ENCODE measurements at places on chromosomes 6 and 20.

DNA sequence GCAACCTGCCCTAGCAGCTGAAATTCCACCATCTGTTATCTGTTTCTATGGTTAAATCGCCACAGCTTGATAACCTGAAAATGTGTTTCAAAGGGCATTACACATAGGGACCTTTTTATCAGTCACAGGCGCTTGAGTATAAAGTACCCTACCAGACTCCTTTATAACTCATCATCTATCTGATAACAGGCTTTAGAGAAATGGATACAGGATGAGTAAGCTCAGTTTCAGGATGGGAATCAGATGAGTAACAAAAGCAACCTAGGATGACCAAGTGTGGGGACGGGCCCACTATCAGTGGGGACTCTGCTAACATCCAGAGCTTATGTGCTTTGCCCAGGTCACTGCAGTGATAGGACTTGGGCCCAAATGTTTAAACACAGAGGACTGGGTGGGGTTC is 75.6 kb downstream of the PRND start:
- DNase-seq, result no peak

DNA sequence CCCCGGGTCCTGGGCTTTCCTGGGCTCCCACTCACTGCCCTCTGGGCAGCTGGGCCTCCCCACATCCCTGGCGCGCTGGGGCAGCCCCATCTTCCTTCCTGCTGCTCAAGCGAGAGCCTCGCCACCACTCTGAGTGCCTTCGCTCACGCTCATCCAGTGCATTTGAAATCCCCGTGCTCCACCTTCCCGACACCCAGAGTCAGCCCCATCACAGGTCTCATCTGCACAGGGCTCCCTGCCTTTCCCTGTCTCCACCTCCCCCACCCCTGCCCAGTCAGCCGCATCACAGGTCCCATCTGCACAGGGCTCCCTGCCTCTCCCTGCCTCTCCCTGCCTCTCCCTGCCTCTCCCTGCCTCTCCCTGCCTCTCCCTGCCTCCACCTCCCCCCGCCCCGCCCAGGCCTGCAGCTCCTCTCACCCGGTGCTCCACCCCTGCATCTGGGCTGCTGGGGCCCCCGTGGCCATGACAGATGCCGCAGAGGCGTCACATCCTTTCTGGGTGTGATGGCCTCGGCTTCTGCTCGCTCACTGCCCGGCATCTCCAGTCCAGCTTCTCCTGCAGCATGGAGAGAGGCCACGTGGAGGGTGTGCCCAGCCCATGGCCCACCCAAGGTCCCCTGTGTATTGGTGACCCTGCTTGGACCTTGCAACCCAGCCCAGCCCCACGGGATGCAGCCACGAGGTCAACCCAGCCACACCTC is 9.0 kb upstream of the BHLHE23 start:
- no peak for DNase-seq

DNA sequence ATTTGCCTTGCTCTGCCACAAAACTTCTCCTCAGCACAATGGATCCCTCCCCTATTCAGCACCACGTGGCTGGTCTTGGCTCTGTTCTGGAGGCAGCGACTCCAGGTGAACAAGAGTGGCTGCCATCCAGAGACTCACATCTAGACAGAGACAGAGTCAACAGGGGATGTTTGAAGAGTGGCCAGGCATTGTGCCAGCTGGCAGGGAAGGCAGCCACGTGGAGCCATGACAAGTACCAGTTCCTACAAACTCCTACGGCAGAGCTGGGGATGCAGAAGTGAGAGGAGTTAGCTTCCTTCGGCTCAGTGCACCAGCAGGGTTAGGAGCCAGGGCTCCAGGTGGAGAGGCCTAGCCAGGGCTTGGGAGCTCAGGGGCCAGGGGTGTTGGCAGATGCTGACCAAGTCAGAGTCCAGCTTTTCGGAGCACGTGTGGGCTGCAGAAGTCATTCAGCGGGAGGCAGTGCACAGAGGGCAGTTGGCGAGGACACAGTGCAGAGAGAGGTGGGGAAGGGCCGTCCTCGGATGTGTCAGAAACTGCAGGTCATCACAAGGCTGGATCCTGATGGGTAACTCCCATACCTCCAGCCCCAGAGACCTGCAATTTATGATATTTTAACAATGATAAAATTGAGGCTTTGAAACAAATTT is 171.7 kb upstream of the PDE10A start:
- DNase-seq, result no peak

- no peak for DNase-seq
Measured at GRCh38 chr20:41279546-41280225, 37.8 kb downstream of the ZHX3 start.

DNA sequence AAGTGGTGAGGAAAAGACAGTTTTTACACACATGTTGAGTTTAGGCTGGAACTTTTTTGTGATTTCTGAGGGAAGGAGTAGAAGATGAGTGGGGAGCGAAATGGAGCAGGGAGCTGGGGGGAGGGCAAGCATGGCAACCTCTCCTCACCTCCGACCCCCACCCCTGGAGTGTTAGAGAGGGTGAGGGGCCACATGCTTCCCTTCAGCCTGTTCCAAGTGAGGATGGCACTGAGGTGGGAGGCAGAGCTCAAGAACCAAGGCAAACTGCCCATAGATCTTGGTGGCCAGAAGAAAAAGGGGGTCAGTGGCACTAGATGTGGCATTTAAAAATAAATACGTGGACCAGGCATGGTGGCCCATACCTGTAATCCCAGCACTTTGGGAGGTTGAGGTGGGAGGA is 4.8 kb downstream of the TTBK1 start:
- DNase-seq, result no peak

DNA sequence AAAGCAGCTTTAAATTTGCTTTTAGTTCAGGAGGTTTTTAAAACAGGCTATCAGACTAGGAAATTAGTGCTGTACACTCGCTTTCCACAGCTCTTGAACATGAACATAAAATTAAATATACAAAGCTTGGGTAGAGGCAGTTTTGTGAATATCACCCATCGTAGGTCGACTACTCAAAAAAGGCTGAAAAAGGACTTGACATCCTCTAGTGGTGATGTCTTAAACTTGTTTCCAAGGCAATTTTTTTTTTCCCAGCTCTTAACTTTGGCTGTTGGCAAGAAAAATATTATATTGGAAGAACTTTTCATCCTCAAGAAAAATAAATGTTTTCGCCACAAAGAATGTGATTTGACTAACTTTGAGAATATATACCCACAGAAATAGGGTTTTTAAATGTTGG is 2.9 kb downstream of the MAP7 start:
- no peak for DNase-seq

DNA sequence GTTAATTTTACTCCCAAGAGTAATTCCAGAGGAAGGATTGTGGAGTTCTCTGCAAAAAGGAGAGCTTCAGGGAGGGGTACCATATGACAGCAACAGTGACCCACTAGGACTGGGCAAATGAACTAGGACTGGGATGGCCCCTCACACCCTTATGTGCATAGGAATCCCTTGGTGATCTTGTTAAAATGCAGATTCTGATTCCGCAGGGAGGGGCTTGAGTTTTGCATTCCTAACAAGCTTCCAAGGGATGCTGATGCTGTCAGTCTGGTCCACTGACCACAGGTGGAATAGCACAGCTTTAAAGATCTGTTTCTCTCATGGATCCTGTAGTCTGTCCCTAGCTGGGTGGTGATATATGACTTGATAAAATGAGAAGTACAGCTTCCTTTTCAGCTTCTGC is 6.3 kb upstream of the FOXA2 start:
- DNase-seq, result no peak

- peak; percentile 81 for DNase-seq
Measured at GRCh38 chr6:3500262-3501014, 43.6 kb upstream of the SLC22A23 start.

DNA sequence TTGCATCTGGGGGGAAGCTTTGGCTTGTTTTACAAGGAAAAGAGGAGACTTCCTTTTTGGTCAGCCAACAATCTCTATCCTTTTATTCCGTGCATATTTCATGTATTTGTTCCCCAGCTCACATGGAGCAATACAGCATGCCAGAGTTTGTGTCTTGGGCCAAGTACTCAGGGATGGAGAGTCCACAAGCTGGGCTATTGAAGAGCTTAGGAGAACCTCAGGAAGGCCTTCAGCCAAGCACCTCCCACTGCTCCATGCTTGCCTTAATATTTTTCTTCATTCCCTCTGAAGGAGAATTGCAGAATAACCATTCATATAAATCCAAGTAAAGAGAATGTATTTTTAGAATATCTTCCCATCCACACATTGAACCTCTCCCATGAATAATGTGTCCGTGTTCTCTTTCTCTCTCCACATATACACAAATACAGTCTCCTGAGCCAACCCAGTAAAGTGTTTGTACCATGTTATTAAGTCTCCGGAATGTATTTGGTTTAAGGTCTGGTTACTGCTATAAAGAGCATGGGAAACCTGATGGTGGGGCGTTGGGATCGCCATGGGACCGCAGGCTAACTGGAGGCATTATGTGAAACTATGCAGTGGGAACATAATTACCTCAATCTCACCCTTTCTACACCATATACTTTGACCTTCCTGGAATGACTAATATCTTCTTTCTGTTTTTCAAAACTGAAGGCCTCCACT is 3.0 kb downstream of the LAMA4 start:
- peak; percentile 46 for DNase-seq

- peak; percentile 64 for DNase-seq
Measured at GRCh38 chr6:118387921-118388701, 160.0 kb upstream of the PLN start.

- DNase-seq, result no peak
Measured at GRCh38 chr6:115891750-115892149, 168.9 kb downstream of the FRK start.

- DNase-seq, result no peak
Measured at GRCh38 chr6:36867471-36868224, 7.0 kb downstream of the PPIL1 start.

DNA sequence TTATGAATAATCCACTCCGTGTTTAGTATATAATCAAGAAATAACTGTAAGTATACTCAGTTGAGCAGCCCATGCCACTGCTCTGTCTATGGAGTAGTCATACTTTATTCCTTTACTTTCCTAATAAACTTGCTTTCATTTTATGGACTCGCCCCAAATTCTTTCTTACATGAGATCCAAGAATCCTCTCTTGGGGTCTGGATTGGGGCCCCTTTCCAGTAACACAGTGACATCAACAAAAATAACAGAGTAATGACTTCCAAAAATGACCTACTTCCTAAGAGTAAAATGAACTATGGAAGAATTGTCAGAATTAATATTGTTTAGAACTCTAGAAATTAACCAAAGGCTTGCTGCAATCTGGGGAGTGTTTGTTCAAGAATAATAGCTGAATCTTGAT is 8.8 kb downstream of the OR2H1 start:
- no peak for DNase-seq

DNA sequence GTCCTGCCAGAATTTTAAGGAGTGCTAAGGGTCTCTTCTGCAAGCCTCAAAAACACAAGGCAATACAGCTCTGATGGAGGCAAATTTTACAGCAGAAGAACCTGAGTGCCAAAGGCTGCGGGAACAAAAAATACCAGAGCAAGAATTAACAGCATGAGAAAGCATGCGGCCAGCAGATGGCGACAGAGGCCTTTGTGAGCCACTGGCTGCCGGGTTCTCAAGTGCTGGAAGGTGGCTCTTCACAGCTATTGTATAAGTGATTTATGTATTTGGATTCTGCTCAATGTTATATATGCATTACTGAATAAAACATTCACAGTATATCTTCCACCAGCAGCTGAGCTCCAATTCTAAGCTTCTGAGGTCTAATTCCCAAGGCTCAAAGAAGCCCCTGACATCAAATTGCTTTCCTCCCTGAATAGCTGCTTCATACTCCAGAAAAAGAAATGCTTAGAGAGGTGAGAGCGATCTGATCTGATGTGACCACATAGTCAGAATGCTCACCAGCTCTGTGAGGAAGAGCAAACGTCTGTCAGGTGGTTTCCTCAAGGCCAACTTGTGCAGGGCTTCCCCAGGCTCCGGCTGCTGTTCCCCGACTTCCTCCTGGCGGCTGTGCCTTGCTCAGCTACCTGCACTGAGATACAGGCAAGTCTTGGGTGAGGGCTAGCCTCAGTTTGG is 58.6 kb downstream of the PPP1R3G start:
- DNase-seq, result peak; percentile 67

DNA sequence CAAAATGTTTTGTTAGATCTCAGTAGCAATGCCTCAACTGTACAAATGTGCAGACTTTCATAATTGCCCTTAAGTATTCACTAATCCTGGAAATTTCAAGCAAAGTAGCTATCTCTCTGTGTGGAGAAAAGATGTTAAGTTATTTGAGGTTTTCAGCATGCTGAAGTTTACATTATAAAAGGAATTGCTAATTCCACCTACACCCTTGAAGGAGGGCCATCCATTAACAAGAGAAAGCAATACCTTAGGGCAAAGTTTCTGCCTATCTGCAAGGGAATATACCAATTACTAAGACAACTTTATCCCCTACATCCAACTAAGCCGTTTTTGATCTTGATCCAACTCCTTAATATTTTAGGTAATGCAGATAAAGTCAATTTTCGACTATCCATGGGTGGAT is 380.7 kb upstream of the BTBD3 start:
- no peak for DNase-seq

GRCh38 chr6:140077827-140078560 is 703.5 kb upstream of the CITED2 start:
- DNase-seq, result peak; percentile 66

DNA sequence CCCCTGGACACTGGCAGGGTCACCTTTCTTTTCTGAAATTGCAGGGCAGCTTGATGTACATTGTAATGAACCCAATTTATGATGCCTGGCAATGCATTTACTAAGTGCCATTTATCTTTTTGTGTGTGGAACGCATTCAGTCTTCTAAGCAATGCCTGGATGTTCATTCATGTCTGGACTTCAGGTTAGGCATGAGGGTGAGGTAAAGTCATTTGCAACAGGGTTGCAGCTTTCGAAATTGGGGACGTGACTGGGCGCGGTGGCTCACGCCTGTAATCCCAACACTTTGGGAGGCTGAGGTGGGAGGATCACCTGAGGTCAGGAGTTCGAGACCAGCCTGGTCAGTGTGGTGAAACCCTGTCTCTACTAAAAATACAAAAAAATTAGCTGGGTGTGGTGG is 134.6 kb downstream of the SOX4 start:
- DNase-seq, result no peak

DNA sequence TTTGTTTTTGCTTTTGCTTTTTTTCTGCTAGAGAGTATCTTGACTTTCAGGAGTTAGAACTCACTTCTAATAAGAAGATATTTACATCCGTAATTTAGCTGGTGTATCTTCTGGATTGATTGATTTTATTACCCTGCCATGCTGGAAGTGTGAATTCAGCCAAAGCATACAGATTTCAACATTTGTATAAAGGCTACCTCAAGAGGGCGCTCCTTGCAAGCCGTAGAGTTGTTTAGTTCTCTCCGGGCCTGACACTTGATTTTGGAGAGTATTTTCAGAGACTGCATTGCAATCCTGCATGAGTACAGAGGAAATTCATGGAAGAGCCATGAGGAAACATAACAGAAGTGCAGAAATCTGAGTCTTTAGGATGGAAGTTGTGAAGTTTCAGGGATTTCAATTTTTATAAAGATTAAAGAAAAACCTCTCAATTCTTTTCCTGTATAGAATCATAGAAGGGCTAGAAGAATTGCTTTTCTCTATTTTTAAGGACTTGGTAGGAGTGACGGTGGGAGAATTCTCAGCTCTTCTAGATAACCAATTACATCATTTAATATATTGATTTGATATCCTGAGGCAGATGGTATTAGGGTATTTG is 66.7 kb upstream of the TIAM2 start:
- DNase-seq, result peak; percentile 59

- DNase-seq, result peak; percentile 46
Measured at GRCh38 chr6:54802775-54803634, 43.6 kb upstream of the FAM83B start.

GRCh38 chr6:41255638-41256246 is 27.6 kb downstream of the TREML4 start:
- no peak for DNase-seq
